ENCODE measurements at places on chromosomes 6 and 20.

- no peak for DNase-seq
Measured at GRCh38 chr20:52004715-52005114, 186.9 kb downstream of the ZFP64 start.

DNA sequence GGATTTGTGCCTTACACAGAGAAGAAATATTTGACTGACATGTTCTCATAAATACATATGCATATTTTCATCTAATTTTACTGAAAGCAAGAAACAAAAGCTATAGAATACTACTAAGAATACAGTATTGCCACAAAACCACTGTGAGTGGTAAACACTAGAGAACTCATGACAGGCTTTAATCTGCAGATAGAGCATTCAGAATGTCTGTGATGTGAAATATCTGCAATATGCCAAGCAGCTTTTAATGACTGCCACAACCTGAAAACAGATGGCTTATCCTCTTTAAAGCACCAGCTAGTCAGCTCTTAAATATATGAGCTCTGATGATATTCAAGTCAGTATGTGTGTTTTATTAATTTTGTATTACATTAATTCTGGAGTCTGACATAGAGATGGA, 3.4 kb downstream of the NAPB start:
- no peak for DNase-seq

DNA sequence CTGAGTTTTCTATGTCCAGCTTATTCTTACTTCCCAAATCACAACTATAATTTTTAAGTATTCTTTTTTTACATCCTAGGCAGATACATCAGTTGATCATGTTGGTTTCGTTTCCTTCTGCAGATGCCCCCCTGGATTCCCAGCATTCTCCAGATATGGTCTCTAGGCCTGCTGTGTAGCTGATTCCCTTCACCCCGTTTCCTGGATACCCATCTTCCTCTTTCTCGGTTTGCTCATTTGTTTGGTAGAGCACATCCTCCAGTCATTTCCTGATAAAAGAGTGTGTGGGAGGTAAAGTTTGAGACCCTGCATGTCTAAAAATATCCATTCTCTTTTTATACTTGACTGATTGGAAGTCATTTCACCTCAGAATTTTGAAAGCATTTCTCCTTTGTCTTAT, 66.4 kb downstream of the ANKS1A start:
- no peak for DNase-seq

- DNase-seq = no peak
Measured at GRCh38 chr20:22352019-22352418, 232.4 kb downstream of the FOXA2 start.

DNA sequence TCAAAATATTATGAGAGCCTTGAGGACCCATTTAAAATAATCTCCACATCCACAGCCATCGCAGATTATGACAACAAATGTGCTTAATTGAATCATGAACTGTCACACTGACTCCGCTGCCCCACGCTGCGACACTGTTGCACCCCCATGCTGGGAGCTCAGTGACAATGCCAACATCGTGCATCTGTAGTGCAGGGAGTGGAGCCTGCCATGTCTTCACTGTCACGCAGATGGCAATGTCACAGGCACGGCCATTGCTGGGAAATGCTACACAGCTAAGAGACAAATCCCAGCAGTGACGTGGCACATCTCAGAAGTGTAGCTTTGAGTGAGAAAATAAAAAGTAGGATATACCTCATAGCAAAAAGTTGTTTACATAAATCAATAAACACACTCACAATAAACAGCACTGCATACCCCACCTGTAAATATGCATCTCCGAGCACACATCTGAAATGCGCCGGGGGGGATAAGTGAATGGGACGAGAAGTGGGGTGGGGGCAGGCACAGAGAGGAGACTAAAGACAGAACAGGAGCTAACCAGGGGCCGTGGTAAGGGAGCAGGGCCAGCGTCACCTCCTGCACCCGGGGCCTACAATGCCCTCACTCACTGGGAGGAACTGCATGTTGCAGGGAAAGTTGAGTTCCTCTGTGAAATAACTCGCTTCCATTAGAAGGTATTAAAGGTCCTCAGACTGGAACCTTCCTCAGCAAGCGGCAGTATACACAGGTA, 349.9 kb downstream of the THBS2 start:
- no peak for DNase-seq

- DNase-seq = no peak
Measured at GRCh38 chr6:38676974-38677544, 25.9 kb downstream of the GLO1 start.

DNA sequence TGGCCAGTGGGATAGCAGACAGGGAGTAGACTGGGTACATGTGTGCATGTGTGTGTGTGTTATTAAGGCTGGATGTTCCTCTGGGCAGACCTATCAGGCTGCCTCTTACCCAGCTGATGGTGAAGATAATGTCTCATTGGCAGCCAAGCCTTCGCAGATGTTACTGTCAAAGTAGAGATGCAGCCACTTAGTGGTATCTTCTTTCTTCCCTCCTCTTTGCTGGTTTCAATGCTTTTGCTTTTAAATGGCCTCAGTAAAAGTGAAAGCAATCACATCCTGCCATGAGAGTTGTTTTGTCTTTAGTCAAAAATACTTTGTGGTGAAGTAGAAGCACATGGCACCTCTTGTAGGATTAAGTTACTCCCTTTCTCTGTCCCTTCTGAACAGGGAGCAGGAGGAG, 57.5 kb downstream of the SNRNP48 start:
- no peak for DNase-seq

GRCh38 chr6:140809694-140810101, 1323.0 kb upstream of the GJE1 start:
- DNase-seq = no peak

DNA sequence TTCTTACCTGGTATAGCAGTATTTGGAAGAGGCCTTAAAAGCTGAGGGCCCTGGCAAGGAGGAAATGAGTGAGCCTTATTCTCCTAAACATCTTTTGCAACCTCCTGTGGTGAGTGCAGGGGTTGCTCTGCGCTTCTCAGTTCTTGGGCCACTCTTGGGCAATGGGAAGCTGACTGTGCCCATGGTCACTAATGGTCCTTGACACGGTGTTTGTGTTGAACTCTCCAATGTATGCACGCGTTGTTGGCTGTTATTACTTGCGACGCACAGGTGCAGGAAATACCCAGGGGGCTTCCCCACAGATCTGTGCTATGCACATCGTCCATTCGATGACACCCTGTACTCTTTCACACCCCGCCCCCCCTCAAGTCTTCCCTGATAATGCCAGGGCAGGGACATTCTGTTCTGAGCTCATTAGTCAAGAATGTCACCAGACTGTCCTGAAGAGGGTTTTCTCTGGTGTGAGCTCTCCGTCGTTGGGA, 79.7 kb downstream of the EDN1 start:
- DNase-seq = no peak

- no peak for DNase-seq
Measured at GRCh38 chr6:5619249-5619648, 357.9 kb downstream of the FARS2 start.

DNA sequence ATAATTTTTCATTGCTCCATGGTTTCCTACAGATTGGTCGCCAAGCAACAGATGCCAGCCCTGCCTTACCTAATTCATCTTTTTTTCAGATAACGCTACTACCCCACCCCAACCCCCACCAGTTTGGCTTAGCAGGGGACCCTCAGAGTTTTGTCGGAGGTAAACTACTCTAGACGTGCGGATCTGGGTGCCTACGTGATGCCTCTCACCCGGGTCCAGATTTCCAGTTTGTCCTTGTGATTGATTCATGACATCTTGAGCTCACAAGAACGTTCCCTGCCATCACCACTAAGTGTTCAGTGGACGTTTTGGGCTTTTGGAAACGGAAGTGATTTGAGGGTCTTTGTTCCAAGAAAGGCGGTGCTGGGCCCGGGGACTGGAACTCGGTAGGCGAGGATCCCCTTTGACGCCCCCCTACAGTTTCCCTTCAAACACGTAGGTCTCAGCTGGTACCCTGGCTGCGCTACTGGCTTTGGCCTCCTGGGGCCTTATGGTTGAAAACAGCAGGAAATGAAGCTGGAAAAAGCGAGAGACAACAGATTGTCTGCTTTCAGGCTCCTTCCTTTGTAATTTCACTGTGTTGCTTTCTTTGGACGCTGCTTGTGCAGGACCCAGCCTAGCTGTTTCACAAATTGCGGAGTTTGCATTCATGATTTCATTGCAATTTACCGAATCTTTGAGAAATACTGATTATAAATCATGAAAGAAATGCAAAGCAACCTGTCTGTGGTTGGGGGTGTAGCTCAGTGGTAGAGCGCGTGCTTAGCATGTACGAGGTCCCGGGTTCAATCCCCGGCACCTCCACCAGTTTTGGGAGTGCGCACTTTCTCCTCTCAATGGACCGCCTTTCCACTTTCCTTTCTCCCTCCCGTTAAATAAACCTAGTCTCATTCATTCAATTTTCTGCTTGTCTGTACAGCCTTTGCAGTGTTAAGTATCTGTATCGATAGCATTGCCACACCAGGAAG, 81.0 kb downstream of the GPX5 start:
- DNase-seq = no peak

DNA sequence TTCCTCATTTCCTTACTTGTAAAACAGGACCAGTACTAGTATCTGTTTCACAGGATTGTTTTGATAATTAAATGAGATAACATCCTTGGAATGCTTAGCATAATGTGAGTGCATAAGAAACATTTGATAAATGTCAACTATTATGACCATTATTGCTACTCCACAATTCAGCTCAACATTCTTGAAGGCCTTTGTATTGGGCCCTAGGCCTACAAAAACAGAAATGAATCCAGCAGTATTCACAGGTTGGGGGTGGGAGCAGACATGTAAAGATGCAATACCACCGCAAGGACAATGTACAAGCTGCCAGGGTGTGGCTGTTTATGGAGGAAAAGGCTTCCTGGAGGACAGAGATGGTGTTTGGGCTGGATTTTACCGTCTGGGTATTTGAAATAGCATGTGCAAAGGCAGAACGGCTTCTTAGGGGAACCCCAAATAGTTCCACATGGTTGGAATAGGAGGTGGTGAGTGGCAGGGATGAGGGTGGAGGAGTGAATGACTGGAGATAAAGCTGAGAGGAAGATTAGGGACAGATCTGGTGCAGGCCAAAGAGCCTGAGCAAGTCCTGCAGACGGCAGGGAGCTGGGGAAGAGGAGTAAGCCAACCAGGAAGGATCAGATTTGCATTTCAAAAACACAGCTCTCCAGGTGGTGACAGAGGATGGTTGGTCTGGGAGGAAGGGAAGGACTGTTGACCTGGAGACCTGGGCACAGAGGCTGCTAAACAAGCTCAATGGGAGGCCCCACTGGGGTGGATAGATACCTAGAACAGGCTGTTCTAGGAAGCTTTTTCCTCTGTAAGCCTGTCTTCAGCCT, 57.0 kb upstream of the EPB41L1 start:
- no peak for DNase-seq

DNA sequence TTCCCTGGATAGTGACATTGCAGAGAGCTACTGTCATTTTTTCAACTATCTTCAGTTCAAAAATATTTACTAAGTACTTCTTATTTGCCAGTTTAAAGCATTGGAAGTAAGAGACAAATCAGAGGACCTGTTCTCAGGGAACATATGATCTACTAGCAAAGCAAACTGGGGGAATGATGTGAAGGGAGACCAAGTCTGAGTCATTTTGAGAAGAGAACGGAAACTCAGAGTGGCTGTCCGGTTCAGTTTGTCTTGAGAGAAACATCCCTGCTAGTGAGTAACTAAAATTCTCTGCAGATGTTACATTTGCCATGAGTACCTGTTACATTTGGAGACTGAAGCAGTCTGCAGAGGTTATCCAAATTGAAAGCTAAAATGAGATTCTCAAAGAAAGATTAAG, 118.3 kb downstream of the KCNQ5 start:
- DNase-seq = no peak

GRCh38 chr20:4170621-4171537, 155.5 kb upstream of the RNF24 start:
- no peak for DNase-seq

- no peak for DNase-seq
Measured at GRCh38 chr20:50272724-50273446, 82.3 kb downstream of the CEBPB start.

GRCh38 chr6:157724138-157724820, 98.8 kb upstream of the SNX9 start:
- no peak for DNase-seq

GRCh38 chr6:105873799-105874198, 212.3 kb upstream of the PRDM1 start:
- no peak for DNase-seq

DNA sequence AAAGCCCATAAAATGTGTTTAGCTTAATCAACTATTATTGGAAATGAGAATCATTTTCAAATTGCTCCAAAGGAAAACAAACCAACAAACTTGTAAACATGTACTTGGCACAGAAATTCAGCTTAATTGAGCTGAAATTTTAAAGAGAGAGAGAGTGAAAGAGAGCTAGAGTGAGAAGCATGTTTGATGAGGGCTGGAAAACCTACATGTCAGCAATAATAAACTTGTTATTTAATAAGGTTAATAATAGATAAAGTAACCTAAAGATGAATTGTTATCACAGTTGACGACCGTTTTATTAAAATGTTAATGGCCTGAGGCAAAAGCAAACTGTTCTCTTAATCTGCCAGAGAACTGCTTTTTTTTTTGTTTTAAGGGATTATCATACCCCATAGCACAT, 496.1 kb downstream of the RNF144B start:
- DNase-seq = no peak

- no peak for DNase-seq
Measured at GRCh38 chr6:15580326-15580725, 82.5 kb downstream of the DTNBP1 start.

DNA sequence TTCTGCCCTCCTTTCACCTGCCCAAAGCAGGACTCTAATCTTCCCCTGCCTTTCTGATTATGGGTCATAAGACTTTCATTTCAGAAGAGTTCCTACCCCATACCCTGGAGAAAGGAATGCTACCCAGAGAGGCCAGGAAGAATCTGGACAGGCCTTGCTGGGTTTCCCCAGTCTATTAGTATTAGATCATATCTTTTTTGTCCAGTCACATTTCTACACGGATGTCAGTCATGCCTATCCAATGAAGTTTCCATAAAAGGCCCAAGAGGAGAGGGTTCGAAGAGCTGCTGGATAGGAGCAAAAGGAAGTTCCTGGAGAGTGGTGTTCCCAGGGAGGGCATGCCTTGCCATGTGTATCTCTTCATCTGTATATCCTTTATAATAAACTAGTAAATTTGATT, 3.2 kb downstream of the POLH start:
- DNase-seq = no peak

GRCh38 chr6:125658759-125659431, 90.5 kb upstream of the HEY2 start:
- DNase-seq = no peak

- DNase-seq = no peak
Measured at GRCh38 chr20:53210931-53211330, 238.8 kb downstream of the TSHZ2 start.

- no peak for DNase-seq
Measured at GRCh38 chr6:68069921-68070710, 565.0 kb upstream of the ADGRB3 start.

GRCh38 chr6:102085257-102085656, 691.7 kb downstream of the GRIK2 start:
- DNase-seq = no peak

DNA sequence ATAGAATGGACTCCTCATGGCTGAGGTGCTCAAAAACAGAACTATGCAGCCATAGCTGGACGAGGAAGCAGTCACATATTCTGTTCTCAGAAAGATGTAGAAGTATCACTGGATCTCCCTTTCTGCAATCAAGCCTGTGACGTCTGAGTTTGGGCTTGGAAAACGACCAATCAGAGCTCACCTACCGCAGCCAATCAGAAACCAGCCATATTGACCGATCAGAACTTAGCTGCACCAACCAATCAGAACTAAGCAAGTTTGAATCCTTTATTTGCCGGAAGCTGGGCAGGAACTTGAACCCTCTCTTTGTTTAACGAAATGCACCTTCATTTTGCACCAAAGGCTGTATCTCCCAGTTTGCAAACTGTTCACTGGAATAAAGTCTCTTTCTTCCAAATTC, 21.8 kb upstream of the RAB23 start:
- no peak for DNase-seq

- DNase-seq = no peak
Measured at GRCh38 chr6:36539814-36540568, 7.3 kb downstream of the STK38 start.
